ENCODE measurements at places on chromosomes 13 and 19.
A peak's percentile ranks its signal among the peaks of the same experiment; 100 is the strongest.

DNA sequence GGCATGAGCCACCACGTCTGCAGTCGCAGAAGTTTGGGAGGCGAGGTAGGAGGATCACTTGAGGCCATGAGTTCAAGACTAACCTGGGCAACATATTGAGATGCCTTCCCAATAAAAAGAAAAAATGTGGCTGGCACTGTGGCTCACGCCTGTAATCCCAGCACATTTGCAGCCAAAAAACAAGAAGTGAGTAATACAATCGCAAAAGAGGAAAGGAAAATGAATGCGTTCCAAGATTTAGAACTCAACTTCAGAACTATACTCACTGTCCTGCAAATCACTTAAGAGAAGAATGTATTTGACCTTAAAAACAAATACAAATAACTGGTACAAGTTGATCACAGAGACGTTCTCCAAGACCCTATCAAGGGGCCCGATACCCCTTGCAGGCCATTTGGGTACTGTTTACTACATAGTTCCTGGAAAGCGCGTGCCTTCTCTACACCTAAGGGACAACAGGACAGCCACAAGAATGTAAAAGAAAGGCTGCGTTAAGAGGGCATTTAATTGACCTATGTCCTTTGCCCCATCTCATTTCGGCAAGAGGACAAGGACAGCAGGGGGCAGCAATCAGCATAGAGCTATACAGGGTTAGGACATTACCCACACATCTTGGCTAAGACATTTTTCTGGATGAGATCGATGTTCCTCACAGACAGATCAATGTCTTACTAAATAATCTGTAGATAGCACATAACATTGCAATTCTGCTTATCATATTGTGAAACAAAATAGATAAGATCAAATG lies 41.3 kb downstream of the FLT3 start:
- DNase-seq = peak; percentile 75
- no peaks in the 10 kb centered on the region for H3K36me3 ChIP-seq
- peaks cover 11% of the 10 kb centered on the region for H3K27me3 ChIP-seq
- H3K4me3 ChIP-seq = no peak overlapping the region
- H3K4me1 ChIP-seq = no peaks in the 10 kb centered on the region

DNA sequence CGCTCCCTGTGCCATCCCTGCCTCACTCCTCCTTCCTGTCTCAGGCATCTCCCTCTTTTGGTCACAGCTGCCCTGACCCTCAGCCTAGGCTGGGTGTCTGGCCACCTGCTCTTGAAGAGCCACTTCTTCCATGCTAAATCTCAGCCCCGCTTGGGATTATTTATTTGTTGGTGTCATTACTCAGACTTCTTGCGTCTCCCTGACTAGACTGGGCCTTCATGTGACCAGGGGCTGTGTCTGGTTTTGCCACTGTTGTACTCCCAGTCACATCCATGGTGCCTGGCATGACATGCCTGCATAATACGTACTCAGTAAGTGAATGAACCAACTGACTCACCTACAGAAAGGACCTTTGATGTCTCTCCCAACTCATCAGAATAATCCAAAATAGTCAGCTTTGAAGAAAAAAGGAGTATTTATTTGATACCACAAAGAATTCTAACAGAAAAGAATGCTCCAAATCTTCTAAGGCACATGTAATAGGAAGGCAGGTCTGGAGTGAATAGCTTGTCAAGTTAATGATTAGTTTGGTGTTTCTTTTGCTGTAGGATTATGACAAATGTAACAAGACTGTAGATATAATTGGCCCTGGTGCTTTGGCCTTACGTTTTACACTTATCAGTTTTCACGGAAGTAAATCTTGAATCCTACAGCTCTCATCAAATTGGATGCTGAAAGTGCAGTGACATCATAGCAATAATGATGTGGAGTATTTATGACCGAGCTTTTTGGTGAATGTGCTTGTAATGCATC lies 84.0 kb downstream of the ALOX5AP start:
- no peak overlapping the region for H3K27ac ChIP-seq
- H3K36me3 ChIP-seq = no peaks in the 10 kb centered on the region
- H3K4me1 ChIP-seq = peaks cover 3% of the 10 kb centered on the region
- no peak for DNase-seq
- no peak overlapping the region for H3K4me3 ChIP-seq
- peaks cover 4% of the 10 kb centered on the region for H3K27me3 ChIP-seq

DNA sequence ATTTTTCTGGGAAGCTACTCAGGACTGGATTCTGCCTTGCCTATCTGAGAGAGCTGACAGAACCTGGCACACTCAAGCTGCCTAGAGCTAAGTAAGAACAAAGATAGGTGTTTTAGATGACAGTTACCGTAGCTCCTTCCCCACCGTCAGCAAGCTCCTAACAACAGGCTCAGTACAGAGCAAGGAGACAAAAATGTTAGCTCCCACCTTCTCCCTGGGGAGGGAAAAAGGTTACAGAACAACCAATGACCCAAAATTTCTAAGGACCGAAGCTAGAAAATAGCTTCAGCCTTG lies 1058.2 kb upstream of the PCDH20 start:
- H3K36me3 ChIP-seq = no peaks in the 10 kb centered on the region
- no peak overlapping the region for H3K4me3 ChIP-seq
- DNase-seq = no peak
- H3K27ac ChIP-seq = no peak overlapping the region
- no peaks in the 10 kb centered on the region for H3K4me1 ChIP-seq
- H3K27me3 ChIP-seq = no peaks in the 10 kb centered on the region

GRCh38 chr19:14830702-14831101 lies 4.3 kb downstream of the OR7A5 start:
- no peak overlapping the region for H3K27ac ChIP-seq
- no peaks in the 10 kb centered on the region for H3K36me3 ChIP-seq
- peaks cover 21% of the 10 kb centered on the region for H3K27me3 ChIP-seq
- no peak for DNase-seq
- H3K4me1 ChIP-seq = no peaks in the 10 kb centered on the region
- H3K4me3 ChIP-seq = no peak overlapping the region

DNA sequence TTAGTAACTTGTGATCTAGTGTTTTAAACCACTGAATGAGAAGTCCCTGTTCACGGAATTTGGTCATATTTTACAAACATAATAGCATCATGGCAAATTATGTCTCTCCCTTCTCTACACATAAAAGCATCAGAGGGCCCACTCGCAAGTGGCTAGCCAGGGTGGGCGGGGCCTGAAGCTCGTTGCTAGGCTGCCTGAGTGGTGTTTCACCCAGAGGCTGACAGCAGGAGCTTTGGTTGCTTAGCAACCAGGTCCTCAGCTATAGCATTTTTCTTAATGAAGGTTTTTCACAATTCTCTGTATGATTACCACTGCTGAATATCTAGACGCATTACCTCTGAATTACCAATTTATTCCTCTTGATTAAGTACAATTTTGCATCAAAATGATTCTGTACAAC lies 126.5 kb downstream of the NALCN start:
- no peaks in the 10 kb centered on the region for H3K4me1 ChIP-seq
- no peaks in the 10 kb centered on the region for H3K27me3 ChIP-seq
- no peaks in the 10 kb centered on the region for H3K36me3 ChIP-seq
- peak; percentile 15 for DNase-seq
- no peak overlapping the region for H3K27ac ChIP-seq
- H3K4me3 ChIP-seq = no peak overlapping the region

DNA sequence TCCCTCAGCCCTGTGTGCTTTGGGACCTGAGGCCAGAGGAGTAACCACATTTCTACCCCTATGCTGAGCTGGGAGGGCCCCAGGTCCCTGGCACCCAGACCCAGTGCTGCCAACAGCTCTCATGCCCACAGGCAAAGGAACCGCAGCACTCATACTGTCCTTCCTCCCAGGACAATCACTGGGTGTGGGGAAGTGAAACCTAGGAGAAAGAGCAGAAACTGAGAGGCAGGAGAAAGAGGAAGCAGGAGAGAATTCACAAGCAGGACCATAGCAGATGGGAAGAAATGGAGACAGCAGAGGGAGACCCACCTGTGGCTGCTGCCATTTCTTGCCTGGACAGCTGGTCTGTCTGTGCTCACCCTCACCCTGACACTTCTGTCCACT lies 18.9 kb downstream of the CCDC97 start:
- peaks cover 65% of the 10 kb centered on the region for H3K4me1 ChIP-seq
- peak overlapping the region; percentile 65 for H3K4me3 ChIP-seq
- H3K27me3 ChIP-seq = no peaks in the 10 kb centered on the region
- no peak for DNase-seq
- peaks cover 54% of the 10 kb centered on the region for H3K36me3 ChIP-seq
- H3K27ac ChIP-seq = peak overlapping the region; percentile 96

- peaks cover 12% of the 10 kb centered on the region for H3K36me3 ChIP-seq
- no peaks in the 10 kb centered on the region for H3K4me1 ChIP-seq
- H3K27me3 ChIP-seq = no peaks in the 10 kb centered on the region
- H3K4me3 ChIP-seq = no peak overlapping the region
- DNase-seq = no peak
- no peak overlapping the region for H3K27ac ChIP-seq
These were observed 37.1 kb downstream of the ZNF146 start for GRCh38 chr19:36252047-36252446.

GRCh38 chr13:106105153-106105552 lies 430.3 kb downstream of the EFNB2 start:
- no peaks in the 10 kb centered on the region for H3K27me3 ChIP-seq
- no peak for DNase-seq
- H3K36me3 ChIP-seq = no peaks in the 10 kb centered on the region
- no peak overlapping the region for H3K27ac ChIP-seq
- H3K4me1 ChIP-seq = no peaks in the 10 kb centered on the region

DNA sequence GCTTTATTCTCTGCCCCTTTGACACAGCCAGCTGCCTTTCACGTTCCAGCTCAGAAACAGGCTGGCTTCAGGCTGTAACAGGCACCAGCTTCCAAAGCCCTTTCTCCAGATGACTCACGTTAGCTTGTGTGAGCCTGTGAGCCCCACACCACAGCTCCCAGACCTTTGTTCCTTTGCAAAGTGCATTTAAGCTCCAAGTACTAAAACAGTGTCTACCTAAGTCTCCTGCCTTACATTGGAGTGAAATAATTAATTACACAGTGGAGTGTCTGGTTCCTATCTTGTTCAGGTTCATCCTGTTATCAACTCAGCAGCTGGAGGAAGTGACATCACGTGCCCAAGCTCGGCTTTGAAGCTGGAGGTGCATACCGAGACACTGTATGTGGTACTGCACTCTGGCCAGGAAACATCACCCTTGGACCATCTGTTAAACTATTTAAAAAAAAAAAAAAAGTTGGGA lies 475.8 kb downstream of the FOXO1 start:
- peaks cover 69% of the 10 kb centered on the region for H3K4me1 ChIP-seq
- peak overlapping the region; percentile 92 for H3K27ac ChIP-seq
- no peaks in the 10 kb centered on the region for H3K27me3 ChIP-seq
- H3K36me3 ChIP-seq = no peaks in the 10 kb centered on the region
- peak overlapping the region; percentile 15 for H3K4me3 ChIP-seq
- peak; percentile 85 for DNase-seq

DNA sequence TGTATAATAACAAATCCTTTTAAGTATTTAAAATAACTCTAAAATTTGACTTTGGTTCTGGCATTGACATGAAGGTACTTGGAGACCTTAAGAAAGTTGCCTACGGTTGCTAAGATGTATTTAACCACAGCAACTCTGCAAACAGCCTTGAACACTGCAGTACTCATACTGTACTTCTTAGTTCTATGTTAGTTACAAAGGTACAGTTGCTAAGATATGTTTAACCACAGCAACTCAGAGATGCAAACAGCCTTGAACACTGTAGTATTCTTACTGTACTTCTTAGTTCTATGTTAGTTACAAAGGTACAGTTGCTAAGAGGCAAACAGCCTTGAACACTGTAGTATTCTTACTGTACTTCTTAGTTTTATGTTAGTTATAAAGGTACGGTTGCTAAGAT lies 268.3 kb upstream of the MIR17HG start:
- H3K4me3 ChIP-seq = no peak overlapping the region
- no peaks in the 10 kb centered on the region for H3K36me3 ChIP-seq
- H3K27ac ChIP-seq = no peak overlapping the region
- no peaks in the 10 kb centered on the region for H3K27me3 ChIP-seq
- H3K4me1 ChIP-seq = no peaks in the 10 kb centered on the region
- no peak for DNase-seq

GRCh38 chr19:42150364-42150763 lies 18.1 kb upstream of the POU2F2 start:
- no peak for DNase-seq
- no peak overlapping the region for H3K27ac ChIP-seq
- H3K4me1 ChIP-seq = peaks cover 37% of the 10 kb centered on the region
- no peak overlapping the region for H3K4me3 ChIP-seq
- H3K36me3 ChIP-seq = no peaks in the 10 kb centered on the region
- peaks cover 2% of the 10 kb centered on the region for H3K27me3 ChIP-seq

DNA sequence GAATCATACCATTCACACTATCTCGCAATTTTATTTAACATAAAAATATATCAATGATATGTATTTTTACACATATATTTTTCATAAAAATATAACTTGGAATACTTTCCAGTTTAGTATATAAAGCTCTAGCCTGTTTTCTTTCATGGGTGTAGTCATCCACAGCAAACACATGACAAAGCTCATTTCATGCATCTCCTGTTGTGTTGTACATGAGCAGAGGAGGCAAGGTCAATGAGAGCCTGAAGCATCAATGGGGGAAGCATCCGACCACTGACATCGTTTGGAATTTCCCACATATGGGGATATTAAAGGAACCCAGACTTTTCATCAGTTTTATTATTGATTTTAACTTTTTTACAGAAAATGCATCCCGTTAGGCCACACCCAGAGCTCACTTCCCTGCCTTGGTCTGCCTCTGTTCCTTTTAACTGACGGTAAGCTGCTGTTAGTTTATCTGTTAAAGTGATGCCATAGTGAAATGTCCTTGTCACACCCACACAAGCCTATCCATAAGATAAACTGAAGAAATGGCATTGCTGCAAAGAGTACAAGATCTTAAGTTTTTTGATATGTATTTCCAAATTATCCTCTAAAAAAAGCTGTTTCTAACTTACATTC lies 44.0 kb downstream of the MIPEP start:
- no peaks in the 10 kb centered on the region for H3K27me3 ChIP-seq
- peaks cover 10% of the 10 kb centered on the region for H3K4me1 ChIP-seq
- H3K27ac ChIP-seq = no peak overlapping the region
- peaks cover 7% of the 10 kb centered on the region for H3K36me3 ChIP-seq

DNA sequence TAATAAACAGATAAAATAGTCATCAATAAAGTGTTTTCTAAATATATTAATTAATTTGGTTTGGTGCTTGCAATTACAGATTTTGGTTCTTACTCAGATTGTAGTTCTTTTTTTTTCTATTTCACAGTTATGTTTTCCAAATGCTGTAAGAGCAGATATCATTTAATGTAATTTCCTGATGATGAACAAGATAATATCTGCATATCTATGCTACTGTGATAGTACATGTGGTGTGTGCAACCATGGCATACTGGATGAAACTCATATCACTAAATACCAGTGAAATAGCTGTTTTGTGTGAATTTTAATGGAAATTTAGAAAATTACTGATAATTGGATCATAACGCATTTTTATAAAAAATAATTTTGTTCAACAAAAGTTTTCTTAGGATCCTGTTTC lies 88.8 kb upstream of the MAB21L1 start:
- H3K27ac ChIP-seq = no peak overlapping the region
- no peaks in the 10 kb centered on the region for H3K36me3 ChIP-seq
- H3K27me3 ChIP-seq = no peaks in the 10 kb centered on the region
- H3K4me3 ChIP-seq = no peak overlapping the region
- H3K4me1 ChIP-seq = no peaks in the 10 kb centered on the region

- peaks cover 78% of the 10 kb centered on the region for H3K4me1 ChIP-seq
- H3K36me3 ChIP-seq = peaks cover 17% of the 10 kb centered on the region
- peak within 1 kb of the TSS; percentile 75 for H3K27ac ChIP-seq
- H3K4me3 ChIP-seq = peak within 1 kb of the TSS; percentile 73
- DNase-seq = peak; percentile 67
These were observed at the start of gene ICAM5 for GRCh38 chr19:10289836-10290356. Gene ICAM5 (plus strand): TSS chr19:10289952. CDS start chr19:10290044, 92 bp downstream.
